ENCODE measurements at places on chromosomes 6 and 20.

- no peak for DNase-seq
These were observed 155.1 kb upstream of the SOX4 start for GRCh38 chr6:21438237-21438985.

DNA sequence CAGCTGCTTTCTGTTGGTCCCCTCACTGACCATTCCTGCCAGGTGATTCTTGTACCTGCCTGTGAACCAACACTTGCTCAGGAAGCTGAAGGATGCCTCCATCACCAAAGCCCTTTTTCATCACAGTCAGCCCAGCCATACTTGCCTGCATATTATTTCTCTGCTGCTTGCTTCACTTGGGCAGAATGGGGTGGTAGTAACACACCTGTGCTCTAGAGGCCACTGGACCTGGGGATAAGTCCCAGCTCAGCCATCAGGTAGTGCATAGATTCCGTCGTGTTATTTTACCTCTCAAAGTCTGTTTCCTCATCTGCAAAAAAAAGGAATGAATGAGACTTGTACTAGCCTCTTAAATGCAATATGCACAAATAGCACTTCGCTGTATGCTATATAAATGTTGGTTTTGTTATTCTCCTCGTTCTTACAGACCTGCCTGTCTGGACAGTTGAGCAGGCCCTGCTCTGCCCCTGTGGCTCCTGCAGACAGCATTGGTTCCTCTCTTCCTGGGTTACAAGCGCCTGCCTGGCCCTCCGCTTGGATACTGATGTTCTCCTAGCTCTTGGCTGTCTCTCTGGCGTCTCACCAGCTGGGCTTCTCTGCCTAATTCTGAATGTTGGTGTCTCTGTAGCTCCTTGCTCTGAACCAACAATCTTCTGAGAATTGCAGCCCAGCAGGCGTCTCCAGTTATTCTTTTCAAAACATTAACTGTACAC is 151.8 kb downstream of the UNC5CL start:
- DNase-seq: no peak

DNA sequence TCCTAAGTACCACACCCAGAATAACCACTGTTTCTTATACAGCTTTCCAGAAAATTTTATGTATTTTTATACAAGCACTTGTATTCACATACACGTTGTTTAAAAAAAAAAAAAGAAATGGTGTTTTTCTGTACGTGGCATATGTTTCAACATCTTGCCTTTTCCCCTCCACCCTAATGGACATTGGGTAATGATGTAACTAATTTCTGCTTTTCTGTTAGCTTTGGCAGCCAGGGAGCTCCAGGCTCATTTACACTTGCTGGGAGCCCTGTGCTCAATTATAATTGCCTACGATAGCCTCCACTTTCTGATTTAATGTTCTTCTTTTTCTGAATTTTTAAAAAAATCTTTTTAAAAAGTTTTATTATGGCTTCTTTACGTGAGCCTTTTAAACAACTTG is 352.4 kb downstream of the UTRN start:
- no peak for DNase-seq

GRCh38 chr20:19381947-19382346 is 169.5 kb downstream of the SLC24A3 start:
- DNase-seq: no peak

DNA sequence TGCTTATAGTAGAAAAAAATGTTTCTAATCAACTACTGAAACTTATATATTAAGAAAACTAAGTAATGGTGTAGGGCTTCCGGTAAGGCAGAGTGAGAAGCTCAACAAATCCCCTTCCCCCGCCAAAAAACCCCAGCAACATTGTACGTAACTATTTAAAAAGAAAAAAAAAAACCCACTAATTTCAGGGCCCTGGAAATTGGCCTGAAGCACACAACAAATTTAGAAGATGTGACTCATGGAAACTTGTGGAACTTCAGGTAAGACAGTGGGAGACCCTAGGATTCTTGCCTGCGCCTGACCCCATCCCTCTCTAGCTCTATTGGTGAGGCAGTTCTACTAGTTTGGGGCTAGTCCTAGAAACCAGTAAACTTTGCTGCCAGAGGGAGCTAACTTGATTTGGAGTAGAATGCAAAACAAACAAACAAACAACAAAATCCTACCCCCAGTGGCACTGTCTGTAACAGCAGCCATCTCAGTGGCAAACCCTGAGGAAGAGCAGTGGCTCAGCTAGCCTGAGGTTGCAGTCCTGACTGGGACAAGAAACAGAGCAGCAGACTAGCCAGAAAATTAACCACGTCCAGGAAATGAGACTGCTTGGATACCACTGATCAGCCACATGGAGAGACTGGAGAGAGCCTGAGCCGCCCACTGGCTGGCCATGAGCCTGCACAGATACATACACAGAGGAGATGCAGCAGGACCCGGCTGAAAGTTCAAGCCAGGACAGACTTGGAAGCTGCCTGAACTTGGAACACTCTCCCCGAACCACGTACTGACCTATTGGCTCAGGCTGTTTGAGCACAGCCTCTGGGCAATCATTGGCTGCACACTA is 135.1 kb downstream of the TBXT start:
- DNase-seq: no peak

DNA sequence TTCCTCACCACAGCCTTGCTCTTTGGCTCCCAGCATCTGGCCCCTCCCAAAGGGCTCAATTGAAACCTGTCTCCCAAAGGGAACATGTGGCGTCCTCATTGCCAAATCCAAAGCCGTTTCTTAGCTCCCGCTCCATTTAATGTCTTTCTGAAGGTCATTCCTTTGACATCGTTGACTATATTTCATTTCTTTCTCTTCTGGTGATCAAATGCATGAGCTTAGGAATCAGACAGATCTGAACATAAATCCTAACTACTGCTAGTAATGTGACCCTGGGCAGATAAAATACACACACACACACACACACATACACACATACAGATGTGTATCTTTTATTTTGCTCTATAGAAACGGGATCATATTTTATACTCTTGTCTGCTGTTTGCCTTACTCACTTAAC is 964.7 kb upstream of the FLRT3 start:
- DNase-seq: no peak

DNA sequence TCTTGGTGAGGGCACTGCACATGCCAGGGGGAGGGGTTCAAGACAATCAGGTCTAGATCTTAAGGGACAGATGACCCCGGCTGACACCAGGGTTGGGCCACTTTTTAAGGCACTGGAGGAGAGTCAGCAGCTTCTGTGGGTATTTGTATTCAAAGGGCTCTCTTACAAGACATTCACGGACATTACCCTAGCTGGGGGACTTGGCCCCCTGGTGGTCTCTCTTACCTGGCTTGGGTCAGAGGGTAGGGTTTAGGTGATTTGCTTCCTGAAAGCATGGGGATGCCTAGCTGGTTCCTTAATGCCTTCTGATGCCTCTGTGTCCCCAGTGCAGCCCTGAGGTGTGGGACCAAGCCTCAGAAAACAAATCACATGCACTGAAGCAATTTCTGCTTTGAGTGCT is 354.7 kb downstream of the CDC5L start:
- no peak for DNase-seq

- DNase-seq: peak; percentile 67
These were observed 53.9 kb downstream of the OTOR start for GRCh38 chr20:16801919-16802651.

GRCh38 chr6:21728141-21728540 is 134.6 kb downstream of the SOX4 start:
- DNase-seq: no peak

- no peak for DNase-seq
These were observed 4.1 kb downstream of the TCF21 start for GRCh38 chr6:133892813-133893691.

DNA sequence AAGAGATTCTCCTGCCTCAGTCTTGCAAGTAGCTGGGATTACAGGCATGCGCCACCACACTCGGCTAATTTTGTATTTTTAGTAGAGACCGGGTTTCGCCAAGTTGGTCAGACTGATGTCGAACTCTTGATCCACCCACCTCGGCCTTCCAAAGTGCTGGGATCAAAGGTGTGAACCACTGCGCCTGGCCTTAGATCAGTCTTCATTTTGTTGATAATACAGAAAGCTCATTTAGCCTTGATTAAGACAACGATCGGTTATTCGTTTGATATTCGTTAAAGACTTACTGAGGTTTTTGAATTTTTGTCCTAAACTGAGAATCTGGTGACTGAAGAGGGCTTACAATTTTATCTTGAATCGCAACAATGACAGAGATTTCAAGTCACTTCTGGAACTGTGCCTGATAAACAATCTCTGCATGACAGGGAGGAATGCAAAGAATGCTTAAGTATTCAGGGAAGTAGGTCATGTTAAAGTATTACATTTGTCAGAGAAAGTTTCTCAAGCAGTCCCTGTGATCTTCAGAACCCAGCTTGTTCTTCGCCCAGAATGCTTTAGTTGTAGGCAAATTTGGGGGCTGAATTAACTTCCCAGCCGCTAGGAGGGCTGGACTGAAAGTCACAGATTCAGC is 14.8 kb downstream of the AKAP12 start:
- no peak for DNase-seq

- no peak for DNase-seq
These were observed 187.3 kb upstream of the FOXA2 start for GRCh38 chr20:22771706-22772105.

DNA sequence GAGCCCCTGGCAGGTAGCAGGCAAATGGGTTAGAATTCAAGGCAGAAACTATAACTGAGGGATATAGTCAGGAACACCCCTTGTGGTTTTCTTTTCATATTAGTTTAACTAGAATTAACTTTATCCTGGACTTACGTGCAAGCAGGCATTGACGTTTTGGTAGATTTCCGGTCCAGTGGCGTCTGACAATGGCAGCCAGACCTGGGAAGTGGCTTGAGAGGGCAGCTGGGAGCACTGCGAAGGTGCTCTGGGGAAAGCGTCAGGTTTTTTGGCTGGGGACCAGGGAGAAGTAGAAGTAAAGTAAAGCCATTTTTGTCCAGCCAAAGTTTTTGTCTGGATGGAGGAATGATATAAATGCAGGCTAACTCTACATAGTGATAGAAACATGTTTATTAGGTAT is 8.4 kb upstream of the ACSS1 start:
- no peak for DNase-seq

GRCh38 chr6:170317718-170318117 is 11.2 kb downstream of the FAM120B start:
- DNase-seq: no peak

- DNase-seq: no peak
These were observed 289.2 kb upstream of the CNR1 start for GRCh38 chr6:88455317-88455716.

GRCh38 chr6:21556511-21556910 is 37.0 kb upstream of the SOX4 start:
- DNase-seq: no peak

DNA sequence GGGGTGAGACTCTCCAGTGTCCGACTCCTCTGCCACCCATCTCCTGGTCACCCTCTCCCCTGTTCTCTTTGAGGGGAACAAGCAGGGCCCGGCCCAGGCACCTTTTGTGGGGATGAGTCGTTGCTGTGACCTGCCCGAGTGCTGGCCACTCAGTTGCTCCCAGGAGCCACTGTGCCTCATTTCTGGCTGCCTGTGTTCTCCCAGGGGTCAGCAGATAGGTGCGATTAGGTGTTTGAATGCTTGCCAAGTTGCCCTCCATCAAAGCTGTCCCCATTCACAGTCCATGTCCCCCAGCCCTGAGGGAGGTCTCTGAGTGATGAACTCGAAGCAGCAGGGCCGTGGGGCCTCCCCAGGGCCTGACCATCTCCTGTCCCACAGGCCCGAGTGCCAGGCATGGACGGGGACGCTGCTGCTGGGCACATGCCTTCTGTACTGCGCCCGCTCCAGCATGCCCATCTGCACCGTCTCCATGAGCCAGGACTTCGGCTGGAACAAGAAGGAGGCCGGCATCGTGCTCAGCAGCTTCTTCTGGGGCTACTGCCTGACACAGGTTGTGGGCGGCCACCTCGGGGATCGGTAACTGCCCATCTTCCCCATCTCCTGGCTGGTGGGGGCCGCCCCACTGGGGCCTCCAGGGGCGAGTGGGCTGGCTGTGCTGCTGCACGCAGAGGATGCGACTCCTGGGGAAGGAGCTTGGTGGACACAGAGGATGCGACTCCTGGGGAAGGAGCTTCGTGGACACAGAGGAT is 4.1 kb downstream of the SLC17A9 start:
- DNase-seq: no peak

GRCh38 chr6:52454556-52454955 is 34.4 kb downstream of the EFHC1 start:
- DNase-seq: no peak

GRCh38 chr6:131900231-131900630 is 50.9 kb downstream of the CCN2 start:
- DNase-seq: no peak

- no peak for DNase-seq
These were observed 132.2 kb downstream of the ZMYND8 start for GRCh38 chr20:47224300-47224791.

- no peak for DNase-seq
These were observed 133.2 kb downstream of the SMOC2 start for GRCh38 chr6:168574075-168574698.

DNA sequence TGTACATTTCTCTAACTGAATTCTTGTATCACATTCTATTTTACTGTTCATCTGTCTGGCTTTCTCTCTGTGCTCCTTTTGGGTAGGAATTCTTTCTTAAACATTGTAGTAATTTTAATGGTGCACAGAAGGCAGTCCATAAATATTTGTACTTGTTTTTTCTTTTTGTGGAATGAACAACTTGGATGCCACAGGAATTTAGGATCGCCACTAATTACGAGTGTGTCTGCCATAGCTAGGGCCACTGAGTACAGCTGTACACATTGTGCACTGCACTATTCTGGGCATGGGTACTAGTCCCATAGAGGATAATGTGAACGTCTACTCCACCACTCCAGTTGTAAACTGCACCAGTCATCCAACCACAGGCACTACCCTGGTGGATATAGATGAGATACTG is 39.3 kb upstream of the TMEM200A start:
- no peak for DNase-seq

DNA sequence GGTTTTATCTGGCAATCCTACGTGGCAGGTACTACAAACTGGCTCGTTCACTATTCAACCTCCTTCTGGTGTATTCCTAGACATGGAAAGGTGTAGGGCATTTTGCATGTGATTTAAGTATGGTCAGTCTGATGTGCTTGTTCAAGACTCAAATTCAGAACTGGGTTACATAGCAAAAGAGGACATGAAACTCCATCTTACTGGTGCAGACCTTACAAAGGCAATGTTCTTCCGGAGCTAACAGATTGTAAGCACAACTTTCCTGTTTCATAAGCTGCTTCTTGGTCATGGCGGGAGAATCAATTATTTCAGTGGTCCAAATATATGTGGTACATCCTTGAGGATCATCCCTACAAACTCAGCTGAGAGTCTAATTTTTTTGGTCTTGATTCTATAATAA is 703.4 kb downstream of the EPM2A start:
- DNase-seq: no peak

GRCh38 chr6:10759312-10759839 is 11.8 kb downstream of the TMEM14B start:
- DNase-seq: peak; percentile 4

DNA sequence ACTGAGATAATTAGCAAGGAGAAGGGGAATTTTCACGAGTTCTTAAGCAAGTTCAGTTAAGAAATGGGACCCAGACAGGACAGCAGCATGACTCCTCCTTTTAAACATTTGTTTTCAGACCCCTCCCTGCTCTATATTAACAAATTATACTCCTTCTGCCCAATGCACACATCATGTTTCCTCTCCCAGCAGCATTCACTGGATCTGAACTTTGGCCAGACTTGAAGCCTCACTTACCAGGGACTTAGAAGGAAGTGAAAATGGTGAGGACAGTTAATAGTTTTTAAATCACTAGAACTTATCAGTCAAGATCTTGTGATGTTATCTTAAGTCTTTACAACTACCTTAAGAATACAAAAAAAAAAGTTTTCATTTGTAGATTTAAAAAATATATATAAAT is 1174.7 kb upstream of the MAP3K7 start:
- no peak for DNase-seq

GRCh38 chr6:30061858-30062458 is 893 bp downstream of the POLR1H start:
- DNase-seq: no peak

GRCh38 chr6:7463785-7464184 is 74.2 kb downstream of the RIOK1 start:
- no peak for DNase-seq

Measured in COR-L47 (cell line).